ENCODE measurements at places on chromosomes 3 and 15.
A peak's percentile ranks its signal among the peaks of the same experiment; 100 is the strongest.

- peak; percentile 82 for DNase-seq
These were observed 39.0 kb downstream of the IL12A start for GRCh38 chr3:160027541-160028195.

DNA sequence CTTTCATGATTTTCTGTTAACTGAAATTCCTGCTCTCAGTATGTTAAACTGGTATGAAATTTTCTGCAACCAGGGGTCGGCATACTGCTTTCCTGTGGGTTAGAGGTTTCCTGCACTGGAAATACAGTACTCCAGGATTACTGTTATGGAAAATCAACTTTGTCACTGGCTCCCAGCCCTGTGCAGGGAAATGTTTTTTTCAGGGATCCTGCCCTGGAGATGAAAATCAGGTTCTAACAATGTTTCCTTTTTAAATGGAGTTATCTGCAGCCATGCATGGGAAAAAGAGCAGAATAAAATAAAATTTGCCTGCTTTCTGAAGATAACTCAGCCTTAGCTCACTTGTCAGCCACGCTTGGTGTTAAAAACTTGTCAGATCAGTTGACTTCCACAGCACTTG is 220.4 kb downstream of the IL5RA start:
- DNase-seq: no peak

GRCh38 chr3:156689608-156690007 is 15.2 kb downstream of the TIPARP start:
- DNase-seq: no peak

DNA sequence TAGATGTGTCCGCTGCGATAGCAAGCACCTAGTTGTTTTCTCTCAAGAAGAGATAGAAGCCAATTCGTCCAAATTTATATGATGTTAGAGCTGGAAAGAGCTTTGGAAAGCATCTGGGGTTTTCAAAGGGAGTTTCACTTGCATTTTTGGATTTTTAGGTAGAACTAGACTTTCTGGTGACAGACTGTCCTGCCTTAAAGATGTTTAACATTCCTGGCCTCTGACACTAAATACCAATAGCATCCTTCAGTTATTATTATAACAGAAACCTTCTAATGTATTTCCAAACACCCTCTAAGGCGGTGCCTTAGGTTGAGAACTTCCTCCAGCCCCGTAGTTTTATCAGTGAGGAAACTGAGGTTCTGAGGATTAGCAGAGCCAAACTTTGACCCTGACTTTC is 305.3 kb downstream of the SATB1 start:
- DNase-seq: no peak

DNA sequence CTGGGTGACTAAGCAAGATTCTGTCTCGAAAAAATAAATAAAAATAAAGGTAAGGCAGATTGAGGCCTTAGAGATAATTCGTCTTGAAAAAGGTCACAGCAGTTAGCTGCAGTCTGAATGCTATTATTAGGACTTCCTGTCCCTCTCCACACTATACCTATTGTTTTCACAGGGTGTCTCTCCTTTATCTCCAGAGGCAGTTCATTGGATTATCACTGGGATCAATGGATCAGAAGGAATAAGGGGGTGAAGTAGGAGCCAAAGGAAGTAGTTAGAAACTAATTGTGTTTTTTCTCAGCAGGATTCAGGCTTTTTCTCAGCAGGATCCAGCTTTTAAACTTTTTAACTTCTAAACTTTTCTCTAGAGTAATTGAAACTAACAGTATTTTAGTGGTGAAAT is 326.9 kb downstream of the IL5RA start:
- no peak for DNase-seq

DNA sequence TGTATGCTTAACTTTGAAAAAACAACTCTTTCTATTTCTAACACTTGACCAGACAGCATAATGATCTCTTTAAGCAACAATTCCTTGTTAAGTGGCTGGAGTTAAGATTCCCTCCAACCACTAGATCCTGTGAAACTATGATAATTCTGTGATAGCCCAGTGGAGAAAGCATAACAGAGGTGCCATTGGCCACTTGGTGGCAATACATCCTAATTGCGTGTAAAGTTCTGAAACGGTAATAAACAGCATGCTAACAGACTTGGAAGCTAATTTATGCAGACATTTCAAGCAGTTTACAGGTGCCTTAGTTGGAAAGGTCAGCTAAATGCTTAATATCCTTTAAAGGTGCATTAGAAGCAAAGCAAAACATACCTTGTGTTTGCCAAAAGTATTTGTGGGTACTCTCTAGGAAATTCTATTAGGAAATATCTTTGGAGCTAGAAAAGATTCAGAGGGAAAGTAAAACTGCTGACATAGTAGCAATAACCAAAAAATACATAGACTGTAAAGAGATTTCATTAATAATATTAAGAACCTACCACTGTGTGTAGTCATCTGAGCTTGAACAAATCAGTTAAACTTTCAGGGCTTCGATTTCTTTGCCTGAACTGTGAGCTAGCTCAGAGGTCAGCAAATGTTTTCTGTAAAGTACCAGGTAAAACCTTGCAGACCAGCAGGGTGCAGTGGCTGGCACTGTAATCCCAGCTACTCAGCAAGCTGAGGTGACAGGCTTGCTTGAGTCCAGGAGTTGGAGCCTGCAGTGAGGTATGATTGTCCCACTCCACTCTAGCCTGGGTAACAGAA is 19.0 kb upstream of the CSTA start:
- peak; percentile 73 for DNase-seq

GRCh38 chr3:63706321-63707085 is 54.0 kb downstream of the SNTN start:
- no peak for DNase-seq

- no peak for DNase-seq
These were observed 7.7 kb downstream of the PLSCR1 start for GRCh38 chr3:146536681-146537080.
